ENCODE measurements at places on chromosomes 11 and 22.

- no peak for DNase-seq
These were observed 22.0 kb downstream of the BDNF start for GRCh38 chr11:27678242-27678641.

GRCh38 chr22:21650823-21651520 is 8.9 kb downstream of the SDF2L1 start:
- no peak for DNase-seq

- no peak for DNase-seq
These were observed 5.1 kb downstream of the CASTOR1 start for GRCh38 chr22:30284172-30284571.

DNA sequence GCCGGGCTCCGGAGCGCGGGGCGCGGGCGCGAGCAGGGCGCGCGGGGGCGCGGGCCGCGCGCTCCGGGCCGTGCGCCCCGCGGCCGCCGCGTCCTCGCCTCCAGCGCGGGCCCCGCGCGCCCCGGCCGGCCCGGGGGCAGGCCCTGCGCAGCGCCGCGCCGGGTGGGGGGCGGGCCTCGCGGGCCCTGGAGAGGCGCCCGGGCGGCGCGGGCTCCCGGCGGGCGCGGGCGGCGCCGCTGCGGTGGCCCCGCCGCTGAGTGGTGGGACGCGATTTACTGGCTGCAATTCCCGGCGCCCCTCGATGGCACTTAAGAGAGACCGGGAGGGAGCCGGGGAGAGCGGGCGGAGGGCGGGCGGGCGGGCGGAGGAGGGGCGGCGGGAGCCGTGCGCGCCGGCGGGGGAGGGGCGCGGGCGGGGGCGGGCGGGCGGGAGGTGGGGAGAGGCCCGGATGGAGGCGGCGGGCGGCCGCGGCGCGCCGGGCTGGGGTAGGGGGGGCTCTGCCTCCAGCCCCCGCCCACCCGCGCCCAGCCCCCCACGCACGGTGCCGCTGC is 73.2 kb upstream of the TCF20 start:
- DNase-seq, result no peak

DNA sequence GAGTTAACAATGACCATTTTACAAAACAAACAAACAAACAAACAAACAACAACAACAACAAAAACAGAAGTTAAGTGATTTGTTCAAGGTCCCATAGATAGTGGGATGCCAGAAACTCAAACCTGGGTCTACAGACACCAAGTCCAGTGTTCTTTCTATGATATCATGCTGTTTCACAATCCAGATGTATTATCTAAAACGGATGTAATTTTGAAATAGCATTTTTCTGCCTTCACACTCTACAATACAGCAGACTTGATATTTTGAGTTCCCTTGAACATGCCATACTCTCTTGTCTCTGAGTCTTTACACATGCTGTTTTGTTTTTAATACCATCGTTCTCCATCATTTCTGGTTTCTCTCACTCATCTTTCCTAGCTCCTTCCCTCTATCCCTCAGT is 104.5 kb downstream of the RELT start:
- DNase-seq, result no peak

DNA sequence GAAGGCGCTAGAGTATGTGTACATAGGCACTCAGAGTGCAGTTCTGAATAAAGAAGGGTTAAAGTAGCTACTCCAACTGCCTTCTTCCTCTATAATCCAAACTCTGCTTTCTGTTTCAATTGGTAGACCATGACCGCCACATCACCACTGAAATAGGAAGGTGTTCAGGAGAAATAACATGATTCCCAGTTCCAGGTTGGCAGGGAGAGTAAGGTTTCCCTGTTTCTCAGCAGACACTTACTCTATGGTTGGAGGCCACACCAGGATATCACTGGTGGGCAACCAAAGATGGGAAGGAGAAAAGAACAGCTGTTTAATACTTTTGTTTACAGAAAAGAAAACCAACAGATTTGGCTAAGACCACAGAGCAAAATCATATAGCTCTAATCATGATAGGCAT is 37.9 kb downstream of the PAK1 start:
- no peak for DNase-seq

DNA sequence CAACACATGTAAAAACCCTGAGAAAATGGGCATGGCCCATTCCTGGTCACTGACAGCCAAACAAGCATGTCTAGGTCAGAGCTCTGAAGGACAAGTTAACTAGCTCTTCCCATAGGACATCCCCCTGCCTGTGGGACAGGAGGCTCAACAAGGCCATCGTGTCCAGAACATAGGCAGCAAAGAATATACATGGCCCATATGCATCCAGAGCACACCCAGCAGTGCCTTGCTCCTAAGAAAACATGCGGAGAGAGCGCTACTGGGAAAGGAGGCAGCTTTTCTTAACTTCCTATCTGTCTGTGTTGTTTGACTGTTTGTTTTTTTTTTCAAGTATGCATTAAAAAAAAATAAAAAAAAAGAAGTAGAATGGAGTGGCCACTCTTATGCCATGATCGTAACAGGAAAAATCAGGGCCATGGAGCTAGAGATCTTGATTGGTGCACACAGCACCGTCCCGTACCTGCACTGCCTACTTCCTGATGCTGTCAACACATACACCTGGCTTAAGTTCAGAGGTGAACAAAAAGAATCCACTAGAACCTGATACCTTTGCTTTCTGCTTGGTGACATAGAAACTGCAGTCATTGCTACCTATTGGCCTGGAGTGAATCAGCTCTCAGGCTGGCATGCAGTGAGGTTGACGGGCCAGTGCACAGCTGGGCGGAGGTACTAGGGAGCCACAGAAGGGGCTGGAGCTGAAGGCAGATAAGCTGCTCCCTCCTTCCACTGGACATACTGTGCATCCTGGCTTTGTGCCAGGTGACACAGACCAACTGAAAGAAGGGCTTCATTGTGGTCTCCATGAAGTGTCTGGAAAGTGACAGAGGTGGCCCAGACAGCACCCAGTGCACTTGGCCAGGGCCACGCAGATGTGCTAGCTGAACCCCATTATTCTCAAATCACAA is 11.9 kb downstream of the UFD1 start:
- DNase-seq, result no peak

DNA sequence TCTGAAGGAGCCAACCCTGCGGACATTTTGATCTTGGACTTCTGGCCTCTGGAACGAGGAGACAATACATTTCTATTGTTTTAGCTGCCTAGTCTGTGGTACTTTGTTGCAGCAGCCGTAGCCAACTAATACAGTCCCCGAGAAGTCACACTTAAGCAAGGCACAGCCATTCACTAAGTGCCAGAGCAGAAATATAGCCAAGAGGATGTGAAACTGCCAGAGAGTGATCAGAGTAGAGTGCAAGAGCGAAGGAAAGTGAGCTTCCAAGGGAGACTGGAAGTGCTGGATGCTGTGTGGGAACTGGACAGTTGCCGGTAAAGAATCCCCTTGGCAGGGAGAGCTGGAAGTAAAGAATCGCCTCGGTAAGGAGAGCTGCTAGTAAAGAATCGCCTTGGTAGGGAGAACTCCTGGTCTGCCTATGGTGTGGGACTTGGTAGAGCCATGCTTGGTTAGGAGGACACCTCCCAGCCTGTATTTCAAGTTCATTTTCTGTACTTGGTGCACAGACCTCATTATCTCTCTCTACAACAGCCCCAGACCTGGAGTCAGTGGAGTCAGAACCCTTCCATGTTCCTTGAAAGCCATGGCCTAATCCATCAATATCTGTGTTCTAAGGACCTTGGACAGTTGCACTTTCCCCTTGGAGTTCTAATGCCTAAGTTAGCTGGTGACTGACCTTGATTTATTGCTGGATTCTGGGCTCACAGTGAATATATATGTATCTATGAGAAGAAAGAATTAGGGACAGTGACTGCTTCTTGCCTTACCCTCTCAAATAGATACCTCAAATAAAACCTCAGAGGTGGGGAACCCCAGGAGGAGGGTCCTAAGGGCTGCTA is 162.1 kb downstream of the LDLRAD3 start:
- DNase-seq, result no peak

GRCh38 chr11:20081336-20081735 is 78.9 kb downstream of the DBX1 start:
- no peak for DNase-seq

DNA sequence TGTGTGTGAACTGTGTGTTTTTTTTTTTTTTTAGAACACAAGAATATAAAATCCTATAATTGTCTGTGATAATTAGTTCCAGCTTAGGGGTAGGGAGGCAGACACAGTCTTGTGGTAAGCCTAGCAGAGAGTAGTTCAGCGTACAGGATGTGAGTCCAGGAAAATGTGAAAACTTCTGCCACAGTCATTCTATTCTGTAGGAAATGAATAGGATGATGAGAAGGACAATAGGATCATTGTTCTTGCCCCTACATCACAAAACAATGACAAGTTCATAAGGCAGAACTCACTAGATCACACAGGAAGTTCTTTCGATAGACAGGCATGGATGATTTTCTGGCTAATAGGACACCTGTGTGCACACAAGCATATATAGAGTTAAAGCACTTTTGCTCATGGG is 132.2 kb downstream of the NAV2 start:
- DNase-seq, result no peak

DNA sequence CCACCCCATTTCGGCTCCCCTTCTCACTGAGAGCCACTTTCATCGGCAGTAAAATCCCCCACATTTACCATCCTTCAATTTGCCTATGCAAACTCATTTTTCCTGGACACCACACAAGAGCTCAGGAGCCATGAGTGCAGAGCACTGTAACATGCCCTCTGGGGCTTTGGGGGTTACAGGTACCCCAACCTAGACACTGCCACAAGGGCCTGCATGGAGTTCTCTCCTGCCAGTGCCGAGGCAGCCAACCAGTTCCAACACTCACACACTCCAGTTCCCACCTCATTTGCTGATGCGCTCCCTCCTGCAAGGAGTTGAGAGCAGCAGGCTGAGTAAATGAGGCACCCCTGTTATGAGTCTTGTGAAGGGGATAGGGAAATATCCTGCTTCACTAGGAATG is 76.1 kb downstream of the SMCO4 start:
- no peak for DNase-seq

- DNase-seq, result no peak
These were observed 18.4 kb upstream of the MYOD1 start for GRCh38 chr11:17700991-17701390.

DNA sequence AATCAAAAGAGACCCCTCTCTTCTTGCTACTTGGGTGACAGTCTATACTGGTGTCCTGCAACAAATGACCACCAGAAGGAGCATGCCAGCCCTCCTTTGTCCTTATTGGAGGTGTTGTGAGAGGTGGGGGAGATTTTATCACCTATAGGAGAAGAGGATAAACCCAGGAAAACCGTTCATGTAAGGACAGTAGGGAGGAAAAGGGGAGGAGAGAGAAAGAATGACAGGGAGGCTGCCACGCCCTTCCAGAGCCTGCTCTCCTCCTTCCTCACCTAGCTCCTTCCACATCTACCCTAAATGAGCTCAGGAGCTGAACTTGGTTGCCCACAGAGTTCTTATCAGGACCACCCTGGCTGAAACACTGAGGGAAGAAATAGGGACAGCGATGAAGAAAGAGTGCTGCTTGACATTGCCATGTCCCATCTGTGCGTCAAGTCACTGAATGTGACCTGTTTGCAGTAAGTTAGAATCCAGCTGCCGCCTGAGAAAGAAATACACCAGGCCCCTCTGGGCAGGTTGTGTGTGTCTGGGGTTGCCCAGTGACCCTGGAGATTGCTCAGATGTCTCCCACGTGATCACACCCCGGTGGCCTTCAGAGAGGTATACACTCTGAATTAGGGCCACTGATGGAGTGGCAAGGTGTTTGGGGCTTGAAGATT is 40.4 kb upstream of the ETS1 start:
- no peak for DNase-seq

- no peak for DNase-seq
These were observed 143.0 kb upstream of the SORL1-AS1 start for GRCh38 chr11:121595717-121596161.

DNA sequence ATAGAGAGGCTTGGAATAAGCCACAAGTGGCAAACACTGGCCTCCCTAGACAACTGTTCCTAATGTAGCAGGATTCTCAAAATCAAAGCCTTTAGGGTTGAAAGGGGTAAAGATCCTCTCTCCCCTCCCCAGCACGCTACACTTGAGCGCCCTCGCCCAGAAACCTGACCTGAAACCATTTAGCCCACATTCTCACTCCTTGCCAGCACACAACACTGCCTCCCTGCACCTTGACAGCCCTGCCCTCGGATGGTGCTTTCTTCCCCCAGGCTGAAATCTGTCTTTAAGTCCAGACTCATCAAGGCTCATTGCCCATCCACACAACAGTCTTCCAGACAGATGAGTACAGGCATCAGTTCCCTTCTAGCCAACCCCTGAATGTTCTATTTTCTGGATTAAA is 26.5 kb downstream of the CWC15 start:
- no peak for DNase-seq

GRCh38 chr11:34866375-34866774 is 49.8 kb downstream of the APIP start:
- no peak for DNase-seq

GRCh38 chr11:28793282-28793738 is 685.1 kb downstream of the METTL15 start:
- no peak for DNase-seq

DNA sequence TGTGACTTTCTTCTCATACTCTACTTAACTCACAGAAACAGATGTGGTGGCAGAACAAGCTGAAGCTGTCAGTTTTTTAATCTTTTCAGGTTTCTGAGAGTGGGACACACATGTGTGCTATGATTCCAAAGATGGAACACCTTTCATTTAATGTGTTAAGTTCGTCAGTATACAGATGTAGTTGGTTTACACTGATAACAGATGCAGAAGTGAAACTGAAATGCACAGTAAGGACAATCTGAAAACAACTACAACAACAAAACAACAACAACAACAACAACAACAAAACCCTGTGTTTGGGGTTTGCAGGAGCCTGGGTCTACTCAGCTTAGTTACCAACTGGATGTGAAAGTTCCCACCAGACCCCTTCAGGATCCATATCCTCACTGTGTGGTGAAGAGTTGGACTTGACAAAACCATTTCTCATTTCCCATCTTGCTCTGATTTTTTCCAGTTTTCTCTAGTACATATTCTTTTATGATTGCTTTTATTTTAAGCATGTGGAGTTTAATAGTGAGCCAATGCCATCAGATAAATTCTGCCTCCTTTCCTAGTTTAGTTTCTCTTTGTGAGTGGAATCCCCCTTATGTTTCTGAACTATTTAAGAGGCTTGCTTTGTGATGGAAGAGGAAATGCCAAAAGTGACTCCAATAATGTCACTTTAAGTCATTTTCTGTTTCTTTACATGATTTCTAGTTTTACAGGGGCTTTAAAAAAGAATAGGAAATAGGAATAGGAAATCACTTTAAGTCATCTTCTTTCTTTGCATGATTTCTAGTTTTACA is 47.8 kb downstream of the ARHGAP42 start:
- DNase-seq, result no peak

- no peak for DNase-seq
These were observed 15.2 kb upstream of the NUP160 start for GRCh38 chr11:47863189-47863897.

GRCh38 chr22:26970809-26971394 is 313.5 kb downstream of the MIAT start:
- DNase-seq, result no peak

GRCh38 chr22:17906978-17907747 is 117.2 kb downstream of the MICAL3 start:
- no peak for DNase-seq

- DNase-seq, result no peak
These were observed 6.7 kb upstream of the TAGLN start for GRCh38 chr11:117192401-117192875.

GRCh38 chr22:17634696-17635095 is 3.9 kb upstream of the BCL2L13 start:
- no peak for DNase-seq

GRCh38 chr11:108871152-108871551 is 206.3 kb downstream of the DDX10 start:
- DNase-seq, result no peak

Measured in stimulated activated CD8-positive, alpha-beta memory T cell treated with anti-CD3 and anti-CD28 coated beads, Interleukin-4, amount 100 ng/mL, for 4 hours (primary cell).